ENCODE measurements at places on chromosomes 3 and 15.

DNA sequence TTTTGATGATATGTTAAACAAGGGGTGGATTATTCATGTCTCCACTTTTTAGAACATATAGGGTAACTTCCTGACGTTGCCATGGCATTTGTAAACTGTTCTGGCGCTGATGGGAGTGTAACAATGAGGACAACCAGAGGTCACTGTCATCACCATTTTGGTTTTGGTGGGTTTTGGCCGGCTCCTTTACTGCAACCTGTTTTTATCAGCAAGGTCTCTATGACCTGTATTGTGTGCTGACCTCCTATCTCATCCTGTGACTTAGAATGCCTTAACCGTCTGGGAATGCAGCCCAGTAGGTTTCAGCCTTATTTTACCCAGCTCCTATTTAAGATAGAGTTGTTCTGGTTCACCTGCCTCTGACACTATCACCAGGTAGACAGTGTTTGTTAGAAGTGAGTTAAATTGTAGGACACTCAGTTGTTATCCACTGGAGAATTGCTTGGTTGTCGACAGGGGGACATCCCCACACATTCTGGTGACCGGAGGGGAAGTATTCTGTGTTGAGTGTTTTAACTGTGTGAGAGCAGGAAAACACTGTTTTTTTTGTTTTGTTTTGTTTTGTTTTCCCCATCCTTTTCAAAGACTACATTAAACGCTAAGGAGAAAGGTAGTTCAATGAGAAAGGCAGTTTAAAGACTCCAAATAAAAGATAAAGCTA is 36.9 kb upstream of the SKIL start:
- no peak for DNase-seq

DNA sequence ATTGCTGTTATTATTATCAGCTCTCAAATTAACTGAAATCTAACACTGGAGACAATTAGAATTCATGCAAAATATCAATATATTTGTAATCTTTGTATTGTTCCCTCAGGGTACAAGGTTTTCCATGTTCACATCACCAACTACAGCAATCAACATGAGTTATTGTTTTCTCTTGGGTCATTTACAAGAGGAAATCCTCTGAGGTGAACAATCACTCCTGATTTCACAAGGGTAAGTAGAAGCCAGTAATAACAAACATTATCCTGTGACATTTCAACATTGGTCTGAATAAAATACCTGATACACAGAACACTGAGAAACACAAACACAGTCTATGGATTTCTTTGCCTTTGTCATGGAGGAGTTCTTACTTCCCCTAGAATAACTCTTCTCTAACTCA is 174.0 kb downstream of the SUCNR1 start:
- no peak for DNase-seq

- no peak for DNase-seq
Observed at GRCh38 chr15:56248311-56248992, 4.8 kb upstream of the RFX7 start.

DNA sequence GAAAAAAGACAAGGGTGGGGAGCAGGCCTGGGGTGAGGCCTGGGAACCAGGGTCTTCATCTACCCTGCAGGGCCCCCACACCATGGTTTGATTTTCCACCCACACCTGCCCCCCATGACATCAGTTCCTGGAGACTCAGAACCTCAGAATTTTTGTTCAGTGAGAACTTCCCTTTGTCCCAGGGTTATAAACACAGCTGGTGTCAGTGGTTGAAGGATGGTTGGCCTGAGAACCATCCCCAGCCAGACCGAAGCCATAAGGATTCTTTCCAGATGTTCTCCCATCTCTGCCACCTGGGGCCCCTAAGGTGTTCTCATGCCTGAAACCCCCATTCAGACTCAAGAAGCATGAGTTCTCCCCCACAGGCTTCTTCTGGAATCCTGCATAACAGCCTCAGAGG is 16.6 kb downstream of the CCDC33 start:
- DNase-seq: no peak

DNA sequence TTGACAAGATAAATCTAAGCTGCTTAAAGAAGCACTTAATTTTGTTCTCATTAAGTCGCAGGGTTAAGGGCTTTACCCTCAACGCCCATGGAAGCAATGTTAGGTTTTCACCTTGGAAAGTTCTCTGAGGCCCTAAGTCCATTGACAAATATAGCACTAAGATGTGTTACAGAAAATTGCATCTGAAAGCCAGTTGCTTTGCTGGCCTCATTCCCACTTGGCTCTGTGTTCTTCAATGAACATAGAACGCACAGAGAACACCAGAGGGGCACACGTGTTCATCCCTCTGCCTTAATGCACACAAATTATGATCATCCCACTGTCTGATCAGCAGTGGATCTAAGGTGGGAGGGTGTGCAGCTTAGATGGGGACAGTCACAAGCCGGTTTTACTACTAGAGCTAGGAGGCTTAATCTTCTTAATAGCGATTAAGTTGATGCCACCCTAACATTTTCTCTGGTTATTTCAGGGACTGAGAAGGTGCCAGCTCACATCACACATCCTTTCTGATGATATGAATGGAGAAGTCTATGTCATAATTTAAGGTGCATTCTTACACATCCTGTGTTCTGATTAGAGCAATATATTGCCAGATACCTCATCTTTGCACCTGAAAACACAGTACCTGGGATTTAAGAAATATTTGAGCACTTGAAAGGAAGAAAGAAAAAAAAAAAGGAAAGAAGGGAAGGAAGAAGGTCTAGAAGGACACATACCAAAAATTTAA is 224.4 kb upstream of the ICE2 start:
- DNase-seq: no peak

GRCh38 chr3:153246331-153246730 is 84.3 kb downstream of the RAP2B start:
- no peak for DNase-seq

DNA sequence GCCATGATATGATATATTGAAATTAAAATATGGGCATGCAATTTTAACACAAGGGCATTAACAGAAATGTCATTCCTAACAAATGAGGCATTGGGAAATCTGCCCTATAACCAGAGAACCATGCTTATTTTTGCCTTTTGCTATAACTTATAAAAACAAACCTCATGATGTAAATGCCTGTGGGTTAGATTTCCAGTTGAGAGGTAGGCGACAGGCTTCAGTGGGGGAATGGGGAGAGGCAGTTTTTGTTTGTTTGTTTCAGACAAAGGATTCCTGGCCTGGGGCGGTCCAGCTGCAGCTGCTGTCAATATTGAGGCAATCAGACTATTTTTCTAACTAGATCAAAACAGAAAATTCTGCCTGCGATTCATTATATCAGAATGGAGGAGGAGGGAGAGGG is 490.4 kb upstream of the CFAP20DC start:
- no peak for DNase-seq

DNA sequence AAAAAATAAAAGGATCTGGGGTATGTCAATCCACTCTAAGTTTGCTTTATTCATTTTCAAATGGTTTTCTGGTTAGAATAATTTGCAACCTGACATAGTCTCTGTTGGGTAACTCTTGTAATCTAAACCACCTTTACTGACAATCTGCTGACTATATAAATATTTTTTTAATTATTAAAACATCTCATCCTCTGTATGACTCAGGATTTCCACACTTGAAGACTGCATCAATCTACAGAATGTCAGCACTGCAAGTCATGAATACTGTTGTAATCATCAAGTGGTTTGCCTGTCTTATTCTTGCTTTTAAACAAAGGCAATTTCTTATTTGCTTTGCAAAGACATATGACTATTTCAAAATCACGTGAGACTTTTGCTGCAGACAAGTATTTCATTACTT is 42.1 kb downstream of the VGLL3 start:
- DNase-seq: no peak
